ENCODE measurements at places on chromosomes 1 and 21.

GRCh38 chr1:53905509-53905908 is 11.5 kb downstream of the DIO1 start:
- DNase-seq: no peak

GRCh38 chr1:233255145-233255544 is 40.4 kb downstream of the PCNX2 start:
- no peak for DNase-seq

GRCh38 chr1:14516974-14517840 is 81.3 kb upstream of the KAZN start:
- DNase-seq: no peak

DNA sequence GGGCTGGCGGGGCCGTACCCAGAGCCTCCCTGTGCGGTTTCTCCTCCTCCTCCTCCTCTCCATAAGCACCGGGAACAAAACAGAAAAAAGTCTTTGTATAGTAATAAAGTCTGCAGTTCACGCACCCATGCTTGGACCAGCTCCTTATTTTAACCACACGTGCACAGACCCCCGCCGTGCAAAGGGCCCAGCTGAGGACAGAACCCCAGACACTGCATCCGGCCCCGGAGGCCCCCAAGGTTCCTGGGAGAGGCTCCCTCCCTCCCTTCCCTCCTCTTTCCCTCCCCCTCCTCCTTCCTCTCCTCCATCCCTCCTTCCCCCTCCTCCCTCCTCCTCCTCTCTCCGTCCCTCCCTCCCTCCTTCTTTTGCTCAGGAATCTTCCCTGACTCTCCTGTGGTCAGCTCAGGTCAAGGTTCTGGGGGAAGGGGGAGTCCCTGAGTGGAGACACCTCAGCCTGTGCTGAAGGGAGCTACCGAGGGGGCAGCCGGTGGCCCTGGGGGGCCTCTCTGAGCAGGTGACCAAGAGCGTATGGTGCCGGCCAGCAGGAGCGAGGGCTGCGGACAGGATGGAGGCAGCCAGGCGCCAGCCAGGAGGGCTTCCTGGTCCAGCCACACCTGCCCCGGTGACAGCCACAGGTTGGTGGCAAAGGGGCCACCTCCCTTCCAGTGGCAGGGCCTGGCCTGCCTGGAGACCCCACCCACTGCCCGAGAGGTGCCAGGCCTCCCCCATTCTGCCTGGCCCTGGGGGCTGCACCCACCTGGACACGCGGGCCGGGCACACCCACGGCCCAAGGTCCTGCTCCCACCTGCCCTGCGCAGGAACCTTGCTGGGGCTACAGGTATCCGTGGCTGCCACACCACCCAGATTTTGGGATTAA is 3.2 kb upstream of the TTLL10 start:
- no peak for DNase-seq

GRCh38 chr1:177984761-177985160 is 14.9 kb upstream of the SEC16B start:
- DNase-seq: no peak

DNA sequence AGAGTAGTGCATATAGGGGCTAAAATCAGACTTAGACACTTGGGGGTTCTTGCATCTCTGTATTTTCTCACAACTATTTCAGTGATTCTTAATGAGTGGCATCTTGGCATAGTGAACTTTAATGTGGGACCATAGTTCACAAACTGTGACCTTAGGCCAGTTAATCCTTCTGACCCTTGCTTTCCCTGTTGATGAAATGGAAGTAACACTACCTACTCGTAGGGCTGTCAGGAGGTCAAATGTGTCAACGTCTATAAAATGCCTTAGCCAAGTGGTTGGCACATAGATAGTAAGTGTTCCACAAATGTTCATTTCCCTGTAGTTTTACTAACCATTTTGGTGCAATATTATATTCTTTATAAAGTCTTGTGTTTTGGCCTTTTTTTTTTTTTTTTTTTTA is 49.4 kb downstream of the DYRK1A start:
- no peak for DNase-seq

GRCh38 chr1:103527331-103527730 is 1.8 kb downstream of the RNPC3 start:
- DNase-seq: no peak

GRCh38 chr1:56535939-56536338 is 43.4 kb downstream of the PLPP3 start:
- DNase-seq: no peak

DNA sequence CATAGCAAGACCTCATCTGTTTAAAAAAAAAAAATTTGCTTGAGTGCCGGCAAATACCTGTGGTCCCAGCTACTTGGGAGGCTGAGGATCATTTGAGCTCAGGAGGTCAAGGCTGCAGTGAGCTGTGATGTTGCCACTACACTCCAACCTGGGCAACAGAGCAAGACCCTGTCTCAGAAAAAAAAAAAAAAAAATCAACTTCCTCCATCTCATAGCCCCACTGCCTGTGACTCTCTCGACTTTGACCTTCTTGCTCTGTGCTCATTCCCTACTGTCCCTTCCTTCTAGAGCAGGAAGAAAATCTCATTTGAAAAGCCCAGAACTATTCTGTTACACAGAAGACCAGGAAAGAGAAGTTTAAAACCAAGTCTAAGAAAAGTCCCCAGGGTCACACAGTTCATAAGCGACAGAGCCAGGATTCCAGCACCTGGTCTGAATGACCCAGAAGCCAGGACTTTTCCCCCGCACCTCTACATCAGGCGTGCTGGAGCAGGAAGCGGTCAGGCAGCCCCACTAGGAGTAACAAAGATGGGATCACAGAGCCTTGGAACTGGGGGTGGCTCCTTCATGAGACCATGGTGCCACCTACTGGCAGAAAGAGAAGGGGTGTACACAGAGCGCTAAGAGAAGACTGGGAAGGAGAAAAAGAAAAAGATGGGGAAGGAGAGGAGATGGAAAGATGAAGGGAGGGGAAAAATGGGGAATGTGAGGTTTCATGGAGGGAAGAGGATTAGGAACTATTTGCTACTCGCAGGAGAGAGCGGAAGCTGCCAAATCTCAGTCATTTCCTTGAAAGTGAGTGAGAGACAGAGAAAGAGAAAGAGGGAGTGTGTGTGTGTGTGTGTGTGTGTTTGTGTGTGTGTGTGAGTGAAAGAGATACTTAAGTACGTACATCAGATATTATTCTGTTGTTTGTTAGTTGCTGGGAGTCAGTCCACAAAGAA is 3.1 kb upstream of the P3R3URF start:
- DNase-seq: no peak

DNA sequence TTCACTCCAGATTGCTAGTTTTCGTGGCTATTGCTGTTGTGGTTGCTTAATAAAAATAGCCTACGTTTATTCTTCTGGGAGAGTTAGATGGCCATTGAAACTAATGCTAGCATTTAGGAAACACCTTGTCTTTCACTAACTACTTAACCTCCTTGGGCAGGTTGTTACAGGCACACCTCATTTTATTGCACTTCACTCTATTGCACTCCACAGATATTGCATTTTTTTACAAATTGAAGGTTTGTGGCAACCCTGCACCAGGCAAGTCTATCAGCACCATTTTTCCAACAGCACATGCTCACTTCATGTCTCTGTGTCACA is 11.3 kb upstream of the MARK1 start:
- no peak for DNase-seq

DNA sequence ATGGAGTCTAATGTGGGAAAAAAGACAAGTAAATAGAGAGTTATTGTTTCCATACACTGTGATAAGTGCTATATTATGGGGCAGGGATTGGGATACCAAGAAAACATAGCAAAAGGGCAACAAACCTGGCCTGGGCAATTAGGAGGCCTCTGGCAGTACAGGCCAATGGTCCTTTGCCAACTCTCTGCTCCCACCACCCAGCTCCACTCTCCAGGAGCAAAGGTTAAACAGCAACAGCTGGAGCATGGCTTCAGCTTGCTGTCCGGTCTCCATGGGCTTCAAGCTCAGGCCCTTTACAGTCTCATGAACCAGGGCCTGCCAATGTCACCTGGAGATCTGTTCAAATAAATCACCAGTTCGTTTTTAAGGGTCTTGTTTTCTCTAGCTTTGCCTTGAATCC is 37.2 kb upstream of the ARHGAP29 start:
- DNase-seq: no peak

DNA sequence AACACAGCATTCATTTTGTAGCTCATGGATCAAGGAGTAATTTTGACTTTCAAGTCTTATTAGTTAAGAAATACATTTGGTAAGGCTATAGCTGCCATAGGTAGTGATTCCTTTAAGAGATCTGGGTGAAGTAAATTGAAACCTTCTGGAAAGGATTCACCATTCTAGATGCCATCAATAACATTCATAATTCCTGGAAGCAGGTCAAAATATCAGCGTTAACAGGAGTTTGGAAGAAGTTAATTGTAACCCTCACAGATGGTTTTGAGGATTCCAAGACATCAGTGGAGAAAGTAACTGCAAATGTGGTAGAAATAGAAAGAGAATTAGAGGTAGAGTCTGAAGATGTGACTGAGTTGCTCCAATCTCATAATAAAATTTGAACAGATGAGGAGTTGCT is 216.6 kb downstream of the GREM2 start:
- no peak for DNase-seq

DNA sequence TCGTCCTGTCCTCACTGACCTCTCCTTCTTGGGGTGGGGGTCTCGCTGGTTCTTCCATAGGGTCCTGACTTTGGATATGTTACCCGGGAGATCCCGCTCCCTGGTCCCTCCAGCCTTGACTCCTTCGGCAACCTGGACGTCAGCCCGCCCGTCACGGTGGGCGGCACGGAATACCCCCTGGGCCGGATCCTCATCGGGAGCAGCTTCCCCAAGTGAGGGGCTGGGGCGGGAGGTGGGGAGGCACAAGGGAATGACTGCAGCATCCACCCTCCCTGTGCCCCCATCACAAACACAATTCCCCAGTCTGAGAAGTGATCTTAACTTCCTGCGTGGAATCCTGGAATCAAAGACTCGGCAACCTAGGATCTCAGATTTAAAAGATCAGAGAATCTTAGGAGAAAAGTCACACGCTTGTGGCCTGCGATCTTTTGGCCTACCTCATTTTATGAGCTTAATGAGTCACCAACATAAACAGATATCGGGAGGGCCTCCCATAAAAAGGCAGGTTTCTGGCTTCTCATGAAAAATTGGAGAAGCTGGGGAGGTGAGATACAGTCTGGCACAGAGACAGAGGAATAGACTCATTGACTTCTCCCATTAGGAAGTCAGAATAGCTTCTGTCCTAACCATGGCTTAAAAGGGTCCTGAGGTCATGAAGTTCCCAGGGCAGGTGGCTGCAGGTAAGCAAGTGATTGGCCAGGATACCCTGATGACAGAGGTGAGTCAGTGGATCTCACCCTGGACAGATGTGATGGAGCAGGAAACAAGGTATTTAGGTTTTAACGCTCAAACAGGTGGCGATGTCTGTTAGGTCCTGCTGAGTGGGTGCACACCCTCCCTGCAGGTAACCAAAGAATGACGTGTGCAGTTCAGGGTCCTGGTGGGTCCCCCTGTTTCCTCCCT is 15.9 kb upstream of the PADI3 start:
- DNase-seq: no peak

- no peak for DNase-seq
Measured at GRCh38 chr1:201296352-201296751, 13.0 kb downstream of the PKP1 start.

DNA sequence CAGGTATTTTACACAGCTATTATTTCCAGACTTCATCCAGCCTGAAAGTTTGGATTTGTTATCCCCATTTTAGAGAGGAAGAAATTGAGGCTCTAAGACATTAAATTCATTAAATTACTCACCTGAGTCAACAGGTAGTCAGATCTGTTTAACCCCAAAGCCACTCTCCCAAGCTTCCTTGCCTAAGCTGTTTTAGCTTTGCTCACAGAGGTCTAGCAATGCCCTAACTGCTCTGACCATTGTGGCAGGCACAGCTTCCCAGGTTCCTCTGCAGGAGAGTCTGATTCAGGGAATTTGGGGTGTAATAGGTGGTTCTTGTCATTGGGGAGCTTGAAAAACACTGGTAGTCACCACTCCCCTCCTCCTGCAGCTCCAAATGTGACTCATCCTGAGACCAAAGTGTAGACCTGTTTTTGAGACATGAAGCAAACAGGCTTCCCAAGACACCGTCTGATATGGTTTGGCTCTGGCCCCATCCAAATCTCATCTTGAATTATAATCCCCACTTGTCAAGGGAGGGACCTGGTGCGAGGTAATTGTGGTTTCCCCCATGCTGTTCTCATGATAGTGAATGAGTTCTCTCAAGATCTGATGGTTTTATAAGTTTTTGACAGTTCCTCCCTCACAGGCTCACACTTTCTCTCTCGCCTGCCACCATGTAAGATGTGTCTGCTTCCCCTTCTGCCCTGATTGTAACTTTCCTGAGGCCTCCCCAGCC is 142.8 kb upstream of the DNAH14 start:
- DNase-seq: no peak

GRCh38 chr1:209063767-209064659 is 519.5 kb upstream of the CAMK1G start:
- DNase-seq: no peak

DNA sequence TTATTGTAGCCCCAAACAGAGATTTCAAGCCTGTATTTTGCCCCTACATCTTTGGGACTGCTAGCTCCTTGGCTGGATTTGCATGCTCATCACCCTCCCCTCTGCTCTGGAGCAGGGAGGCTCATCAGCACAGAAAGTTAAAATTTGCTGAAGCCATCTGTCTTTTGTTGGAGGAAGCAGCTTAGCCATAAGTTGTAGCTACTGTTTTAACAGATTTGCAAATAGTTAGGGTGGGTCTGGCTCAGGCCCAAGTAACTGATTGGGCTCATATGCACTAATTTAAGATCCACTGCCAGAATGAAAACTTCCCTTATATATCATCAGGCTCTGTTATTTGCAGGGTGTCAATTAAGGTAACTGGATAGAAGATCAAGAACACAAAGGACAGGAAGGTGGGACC is 307.0 kb downstream of the ZP4 start:
- DNase-seq: no peak

Measured in stimulated activated CD8-positive, alpha-beta memory T cell treated with anti-CD3 and anti-CD28 coated beads, Interleukin-4, amount 100 ng/mL, for 4 hours (primary cell).